ENCODE measurements at places on chromosomes 2 and 18. TPM values are rescaled to one million over a fixed set of nuclear protein-coding genes. Genes with fewer than 3 reads are reported as not detected.

ZDBF2 gene
- polyA plus RNA-seq = 3.4 TPM

PROC gene
- polyA plus RNA-seq = not detected

ATP6V1B1 gene
- polyA plus RNA-seq = not detected

ASIC4 gene
- polyA plus RNA-seq = not detected
